ENCODE measurements at places on chromosomes 2 and 18.

DNA sequence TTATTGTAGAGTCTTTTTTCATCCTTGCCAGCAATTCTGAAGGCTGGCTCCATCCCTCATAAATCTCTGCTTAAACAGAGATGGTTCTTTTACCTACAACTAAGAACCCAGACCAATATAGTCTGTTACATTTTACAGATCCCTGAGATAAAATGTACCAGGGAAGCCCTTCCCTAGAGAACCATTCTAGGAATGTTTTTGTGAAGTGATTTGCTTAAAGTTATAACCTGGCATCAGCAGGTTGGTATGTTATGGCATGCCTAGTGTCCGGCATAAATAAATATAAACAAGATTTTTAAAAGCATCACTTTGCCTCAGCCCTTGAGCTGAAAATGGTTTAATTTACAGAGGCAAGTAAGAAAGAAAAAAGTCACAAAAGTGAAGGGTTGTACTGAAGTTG lies 18.5 kb upstream of the NPAS2 start:
- no peak for DNase-seq

GRCh38 chr2:218781691-218782527 lies at the start of gene CYP27A1:
TSS of gene CYP27A1 (plus strand) at chr2:218782147. CDS start at chr2:218782183, 36 bp downstream.
- DNase-seq, result no peak

- no peak for DNase-seq
Observed at GRCh38 chr2:216546241-216546640, 47.6 kb downstream of the RPL37A start.

DNA sequence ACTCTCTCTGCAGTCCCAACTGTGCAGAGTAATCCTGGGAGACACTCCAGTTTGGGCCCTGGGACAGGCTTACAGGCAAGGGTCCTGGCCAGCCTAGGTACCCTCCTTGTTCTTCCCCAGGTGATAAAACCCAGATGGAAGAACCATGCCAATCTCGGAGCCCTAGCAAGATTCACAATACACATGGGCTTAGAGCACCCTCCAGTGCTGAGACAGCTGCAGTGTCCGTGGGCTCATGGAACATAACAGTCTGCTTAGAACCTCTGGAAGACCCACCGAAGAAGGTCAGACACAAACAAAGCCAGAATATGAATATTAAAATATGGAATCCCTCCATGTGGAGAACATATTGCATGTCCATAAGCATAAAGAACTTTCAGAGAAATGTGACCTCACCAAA lies 568.1 kb downstream of the KCNJ3 start:
- DNase-seq, result no peak

- DNase-seq, result no peak
Observed at GRCh38 chr2:72006188-72006736, 141.4 kb downstream of the CYP26B1 start.

DNA sequence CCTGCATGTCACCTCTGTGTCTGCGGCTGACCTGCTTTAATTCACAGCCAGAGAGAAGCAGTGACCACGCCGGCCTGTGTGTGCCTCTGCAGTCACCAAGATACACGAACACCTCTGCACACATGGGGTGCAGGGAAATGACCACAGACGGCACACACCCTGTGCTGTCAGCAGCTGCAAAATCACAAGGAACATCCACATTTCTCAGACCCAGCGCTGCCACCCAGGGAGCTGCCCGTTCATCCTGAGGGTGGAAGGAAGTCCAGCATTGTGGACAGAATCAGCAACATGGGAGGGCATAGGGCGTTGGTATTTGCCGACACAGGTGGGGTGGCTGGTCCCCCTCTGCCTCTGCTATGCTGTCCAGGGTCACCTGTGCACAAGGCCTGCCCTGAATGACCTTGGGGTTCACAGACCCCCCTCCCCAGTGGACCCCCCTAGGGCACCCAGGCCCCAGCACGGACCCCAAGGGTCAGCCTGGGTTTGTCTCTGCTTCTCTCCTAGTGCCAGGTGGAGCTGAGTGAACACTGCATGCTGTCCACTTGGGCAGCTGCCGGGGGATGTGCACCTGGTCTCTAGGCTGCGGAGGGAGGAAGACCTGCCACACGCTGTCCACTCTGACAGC lies 107.4 kb downstream of the PXDN start:
- DNase-seq, result no peak

- no peak for DNase-seq
Observed at GRCh38 chr2:234676109-234676782, 179.4 kb upstream of the ARL4C start.

DNA sequence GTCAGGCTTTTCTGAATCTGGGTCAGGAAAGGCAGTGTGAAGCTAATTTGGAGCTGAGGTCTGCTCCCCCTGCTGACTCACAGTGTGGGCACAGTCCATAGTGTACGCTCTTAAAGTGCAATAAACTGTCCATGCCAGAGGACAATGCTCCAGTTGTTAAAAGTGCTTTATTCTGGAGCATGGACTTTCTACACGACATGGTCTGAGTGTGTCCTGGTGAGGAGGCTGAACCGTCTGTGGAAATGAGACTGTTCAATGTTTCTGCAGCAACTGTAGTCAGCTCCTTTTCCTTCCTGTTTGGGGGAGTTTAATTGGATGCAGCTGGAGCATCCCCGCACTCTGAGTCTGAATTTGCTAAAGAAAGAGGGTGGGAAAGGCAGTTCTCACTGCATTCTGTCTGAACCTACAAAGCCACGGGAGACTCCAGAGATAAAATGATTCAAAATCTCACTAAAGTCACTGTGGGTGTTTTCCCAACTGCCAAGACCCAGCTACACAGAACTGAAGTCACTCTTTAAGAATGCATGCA lies 110.2 kb upstream of the TRIB2 start:
- no peak for DNase-seq

DNA sequence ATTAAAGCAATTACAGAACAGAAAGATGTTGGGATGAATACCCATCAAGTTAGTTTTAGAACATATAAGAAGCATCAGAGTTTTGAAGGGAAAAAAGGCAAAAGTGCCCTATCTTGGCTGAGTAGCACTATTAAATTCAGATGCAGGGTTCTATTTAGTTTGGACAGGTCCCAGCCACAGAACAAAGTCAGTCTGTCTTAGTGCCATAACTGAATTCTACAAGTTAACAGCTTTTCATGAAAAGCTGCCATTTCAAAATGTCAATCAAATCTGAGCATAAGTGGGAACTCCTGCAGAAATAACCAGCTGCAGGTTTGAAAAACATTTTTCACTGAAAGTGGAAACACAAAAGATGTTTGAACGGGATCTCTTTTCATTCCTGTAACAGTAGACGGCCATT lies 160.4 kb downstream of the SRBD1 start:
- no peak for DNase-seq

DNA sequence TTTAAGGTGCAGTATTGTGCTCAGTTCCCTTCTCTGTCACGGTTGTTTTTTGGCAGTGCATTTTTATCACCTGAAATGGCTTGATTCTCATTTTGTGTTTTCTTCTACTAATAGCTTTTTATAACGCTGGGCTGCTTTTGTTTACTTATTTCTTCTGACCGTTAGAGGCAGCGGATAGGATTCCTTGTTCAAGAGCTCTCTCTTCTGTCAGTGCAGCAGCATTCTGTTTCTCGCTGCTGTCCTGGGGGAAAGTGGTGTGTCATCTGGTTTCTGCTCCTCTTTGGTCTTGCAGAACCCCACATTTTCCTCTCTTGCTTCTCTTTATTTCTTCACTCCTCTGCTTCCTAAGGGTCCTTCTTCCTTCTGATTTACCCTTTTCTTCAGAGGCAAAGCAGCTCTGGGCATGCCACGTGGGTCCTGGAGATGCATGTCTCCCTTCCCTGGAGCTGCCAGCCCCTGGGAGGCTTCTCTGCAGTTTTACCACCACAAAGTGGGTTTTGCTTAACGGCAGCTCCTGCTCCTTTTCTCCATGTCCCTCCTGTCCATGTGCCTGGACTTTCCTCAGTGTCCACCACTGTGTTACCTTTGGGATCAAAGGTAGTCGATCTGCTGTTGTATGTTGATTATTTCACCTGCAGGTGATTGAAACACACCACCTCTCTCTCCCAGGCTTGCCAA lies 47.3 kb upstream of the SNTG2 start:
- DNase-seq, result no peak

DNA sequence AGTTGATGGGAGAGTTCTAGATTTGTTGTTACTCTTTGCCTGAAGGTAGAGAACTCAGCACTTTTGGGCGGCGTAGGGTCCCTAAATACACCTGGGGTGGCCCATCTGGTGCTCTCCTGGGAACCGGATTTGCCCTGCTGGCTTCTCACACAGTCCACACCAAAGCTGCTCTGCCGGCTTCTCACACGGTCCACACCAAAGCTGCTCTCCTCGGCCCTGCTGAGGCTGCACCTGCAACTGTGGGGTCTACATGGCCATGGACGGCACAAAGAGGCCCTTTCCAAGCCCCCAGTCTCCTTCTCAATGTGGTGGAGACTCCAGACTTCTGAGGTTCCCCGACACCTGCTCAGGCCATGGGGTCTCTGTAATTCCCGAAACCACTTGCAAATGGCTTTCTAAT lies 124.8 kb upstream of the GPC1 start:
- no peak for DNase-seq

DNA sequence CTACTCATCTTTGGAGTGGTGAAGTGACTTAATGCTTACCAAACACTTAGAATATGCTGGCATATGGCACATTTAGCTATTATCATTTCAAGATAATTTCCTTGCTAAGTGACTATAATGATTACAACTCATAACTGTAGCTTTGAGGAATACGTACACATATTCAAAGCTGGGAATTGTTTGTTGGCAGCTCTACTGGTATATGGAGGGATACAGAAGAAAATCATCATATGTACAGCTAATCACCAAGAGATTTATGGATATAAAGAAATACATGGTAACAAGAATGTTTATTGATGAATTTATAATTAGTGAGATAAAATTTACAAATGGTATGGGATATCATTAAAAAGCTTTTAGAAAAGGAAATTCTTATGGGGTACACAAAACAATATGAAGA lies 207.2 kb downstream of the GALNT13 start:
- DNase-seq, result no peak

DNA sequence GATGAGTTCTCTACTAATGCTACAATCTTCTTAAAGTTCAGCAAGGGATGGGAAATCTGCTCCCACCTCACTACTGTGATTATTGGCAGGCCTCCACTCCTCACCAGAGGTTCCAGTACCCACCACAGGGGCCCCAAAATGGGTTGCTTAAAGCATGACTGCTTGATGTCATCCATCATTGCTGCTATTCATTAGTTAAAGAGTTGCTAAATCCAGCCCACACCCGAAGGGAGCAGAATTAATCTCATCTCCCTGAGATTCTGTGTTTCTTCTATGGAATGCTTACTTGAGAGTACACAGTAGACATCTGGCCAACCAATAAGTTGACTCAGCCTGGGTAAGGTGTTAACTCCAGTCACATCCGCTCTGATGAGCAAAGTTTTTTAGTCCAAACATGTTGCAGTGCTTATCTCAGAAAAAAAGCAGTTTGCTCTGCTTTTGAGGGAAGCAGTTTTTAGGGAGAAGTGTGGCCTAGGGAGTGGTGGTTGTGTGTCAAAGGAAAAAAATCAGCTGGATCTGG lies 690.2 kb upstream of the POU3F3 start:
- DNase-seq, result no peak

DNA sequence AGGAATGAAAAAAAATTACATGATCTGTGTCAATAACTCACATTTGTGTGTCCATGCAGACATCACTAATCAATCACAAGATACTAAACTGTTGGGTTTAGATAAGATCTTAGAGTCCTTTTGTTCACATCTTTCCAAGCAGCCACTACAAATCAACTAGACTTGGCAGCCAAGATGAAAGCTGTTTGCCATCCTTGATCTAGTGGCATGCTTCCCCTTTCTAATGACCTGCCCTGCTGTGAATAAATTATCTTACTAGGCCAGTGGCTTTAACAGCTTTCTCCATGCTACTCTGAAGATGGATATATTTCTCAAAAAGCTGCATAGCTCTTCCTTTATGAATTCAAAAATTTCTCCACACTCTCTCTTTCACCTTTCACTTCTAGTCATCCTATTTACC lies 1338.0 kb upstream of the ACVR2A start:
- DNase-seq, result no peak

DNA sequence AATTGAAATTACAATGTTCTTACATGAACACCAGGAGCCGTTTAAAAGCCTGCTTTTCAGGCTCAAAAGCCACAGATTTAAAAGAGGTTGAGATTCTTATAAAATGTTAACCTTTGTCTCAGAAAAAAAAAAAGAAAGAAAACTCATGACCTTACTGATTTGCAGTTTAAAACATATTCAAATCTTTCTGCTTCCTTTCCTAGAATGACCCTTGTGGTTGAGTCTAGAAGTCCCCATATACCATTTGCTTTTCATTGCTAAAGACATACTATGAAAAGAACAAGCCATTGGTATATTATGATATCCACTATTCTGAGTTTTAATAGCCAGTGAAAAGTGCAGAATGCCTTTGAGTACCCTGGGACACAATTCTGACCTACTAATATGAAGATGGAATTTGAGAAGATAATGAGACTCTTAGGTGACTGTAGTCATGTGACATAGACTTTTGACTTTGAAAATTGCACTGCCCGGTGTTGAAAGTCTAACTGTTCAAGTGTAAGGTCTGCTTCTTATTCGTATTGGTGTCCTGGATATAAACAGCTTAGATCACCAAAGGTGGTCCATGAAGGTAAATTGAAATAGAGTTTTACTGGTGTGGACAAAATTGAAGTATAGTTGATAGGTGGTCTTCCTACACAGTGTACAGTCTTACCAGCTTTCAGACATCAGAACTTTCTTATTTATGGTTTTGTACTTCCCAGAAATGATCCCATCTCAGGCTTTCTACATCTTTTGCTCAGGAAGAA lies 117.0 kb downstream of the DOCK10 start:
- DNase-seq, result no peak

DNA sequence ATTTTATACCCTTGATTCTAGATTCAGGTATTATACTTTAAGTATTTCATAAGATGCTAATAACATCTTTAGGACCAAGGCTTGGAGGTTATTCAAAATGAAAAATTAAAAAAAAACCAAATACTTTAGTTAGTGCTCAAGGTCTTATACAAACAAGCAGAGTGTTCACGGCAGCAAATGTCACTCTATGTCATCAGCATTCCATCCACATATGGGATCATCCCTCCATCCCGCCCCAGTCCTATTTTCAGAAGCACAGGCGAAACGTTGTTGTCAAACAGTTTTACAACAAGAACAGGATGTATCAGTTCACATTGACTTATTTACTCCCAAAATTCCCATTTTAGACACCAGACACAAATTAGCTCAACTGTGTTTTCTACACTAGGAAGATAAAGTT lies 83.7 kb downstream of the DSEL start:
- DNase-seq, result no peak

DNA sequence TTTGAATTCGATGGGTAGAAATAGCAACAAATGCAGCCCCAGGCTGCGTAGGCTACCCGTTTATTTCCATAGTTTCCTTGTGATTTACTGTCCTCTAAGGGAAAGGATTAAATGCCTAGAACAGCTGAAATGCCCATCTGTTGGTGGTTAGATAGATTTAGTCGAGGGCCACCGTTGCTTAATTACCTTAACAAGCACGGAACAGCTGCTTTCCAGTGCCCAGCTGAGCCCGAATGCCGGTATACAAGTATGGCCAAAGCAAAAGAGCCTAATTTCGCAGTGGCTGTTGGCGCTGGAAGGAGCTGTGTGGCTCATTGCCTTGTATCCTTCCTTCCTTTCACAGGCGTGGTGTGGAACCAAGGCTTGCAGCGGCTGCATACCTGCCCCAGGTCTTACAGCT lies 109.1 kb downstream of the CABLES1 start:
- DNase-seq, result no peak

Measured in HTR-8/SVneo (cell line).